ENCODE measurements at places on chromosomes 13 and 19.

- DNase-seq: no peak
These were observed 3.2 kb upstream of the METTL21C start for GRCh38 chr13:102697929-102698648.

- DNase-seq: no peak
These were observed 6.0 kb downstream of the PODNL1 start for GRCh38 chr19:13932149-13932637.

- no peak for DNase-seq
These were observed 537.4 kb downstream of the SLITRK6 start for GRCh38 chr13:85261757-85262346.

DNA sequence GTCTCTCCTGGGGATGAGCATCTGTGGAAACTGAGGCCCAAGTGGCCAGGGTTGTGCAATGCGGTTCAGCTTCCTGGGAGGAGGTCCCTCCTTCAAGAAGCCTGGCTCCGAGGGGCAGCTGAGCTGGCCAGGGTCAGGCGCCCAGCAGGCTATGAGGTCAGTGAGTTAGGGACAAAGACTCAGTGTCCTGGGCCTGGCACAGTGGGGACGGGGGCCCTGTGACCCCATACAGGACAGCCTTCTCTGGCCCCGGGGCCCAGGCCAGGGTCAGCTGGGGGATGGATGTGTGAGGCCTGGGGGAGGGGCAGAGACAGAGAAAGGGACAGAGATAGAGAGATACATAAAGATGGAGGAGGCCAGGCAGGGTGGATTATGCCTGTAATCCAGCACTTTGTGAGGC lies 3.0 kb upstream of the IL12RB1 start:
- DNase-seq: no peak

DNA sequence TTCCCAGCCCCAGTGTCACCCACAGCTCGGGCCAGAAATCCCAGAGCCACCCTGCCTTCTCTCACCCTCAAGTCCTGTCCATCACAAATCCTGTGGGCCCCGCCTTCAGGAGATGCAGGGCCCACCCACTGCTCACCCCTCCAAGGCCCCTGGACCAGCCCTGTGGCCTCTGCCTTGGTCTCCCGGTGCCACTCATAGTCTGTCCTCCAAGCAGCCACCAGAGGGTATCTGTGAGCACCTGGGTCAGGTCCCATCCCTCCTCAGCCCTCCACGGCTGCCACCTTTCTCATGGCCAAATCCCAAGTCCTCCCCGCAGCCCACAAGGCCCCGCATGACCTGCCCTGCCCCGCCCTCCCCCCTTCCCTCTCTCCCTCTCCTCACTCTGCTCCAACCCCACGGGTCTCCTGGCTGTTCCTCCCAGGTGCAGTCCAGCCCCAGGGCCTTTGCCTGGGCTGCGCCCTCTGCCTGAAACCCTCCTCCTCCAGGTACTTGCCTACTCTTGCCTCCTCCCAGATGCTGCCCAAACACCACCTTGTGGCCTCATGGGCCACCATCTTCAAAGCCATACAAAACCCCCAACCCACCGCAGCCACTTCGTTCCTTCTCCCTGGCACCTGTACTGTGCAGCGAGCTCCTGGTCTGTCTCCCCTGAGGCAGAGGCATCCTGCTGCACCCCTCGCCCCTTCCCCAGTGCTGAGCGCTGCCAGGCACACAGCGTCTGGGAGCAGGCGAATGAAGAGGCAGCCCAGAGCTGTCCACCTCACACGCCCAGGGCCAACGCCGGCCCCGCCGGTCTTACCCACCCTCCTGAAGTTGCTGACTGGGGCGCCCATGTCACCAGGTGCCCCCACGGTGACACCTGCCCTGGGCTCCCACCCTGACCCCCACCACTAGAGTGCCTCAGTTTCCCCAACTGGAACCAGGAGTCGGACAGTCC lies 13.2 kb upstream of the UQCR11 start:
- no peak for DNase-seq

- DNase-seq: no peak
These were observed 141.7 kb downstream of the LACC1 start for GRCh38 chr13:44021422-44021821.

DNA sequence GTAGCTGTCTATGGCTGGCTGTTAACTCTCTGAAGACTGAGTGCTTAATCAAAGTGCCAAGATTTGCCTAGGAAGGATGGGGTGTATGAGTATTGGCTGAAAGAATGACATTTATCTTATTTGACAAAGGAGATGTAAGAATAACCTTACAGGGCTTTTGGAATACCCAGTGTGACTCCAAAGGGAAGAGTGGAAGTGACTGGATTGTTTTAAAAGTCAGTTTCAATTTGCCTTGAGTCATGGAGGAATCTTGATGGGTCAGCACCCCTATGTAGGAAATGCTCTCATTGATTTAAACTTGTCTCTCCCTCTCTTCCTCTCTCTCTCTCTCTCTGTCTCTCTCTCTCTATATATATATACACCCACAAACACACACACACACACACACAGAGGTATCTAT lies 118.4 kb upstream of the CLDN10 start:
- no peak for DNase-seq

All from renal cortex interstitium (tissue), 15 donors.